ENCODE measurements at places on chromosomes 7 and 10.

- H3K27ac ChIP-seq = no peak overlapping the region
- H3K4me1 ChIP-seq = no peaks in the 10 kb centered on the region
- no peaks in the 10 kb centered on the region for H3K36me3 ChIP-seq
- DNase-seq = no peak
These were observed 63.0 kb downstream of the PAPSS2 start for GRCh38 chr10:87722716-87723115.

GRCh38 chr7:27839099-27839498, 99.1 kb downstream of the TAX1BP1 start:
- no peak overlapping the region for H3K27ac ChIP-seq
- H3K27me3 ChIP-seq = no peaks in the 10 kb centered on the region
- H3K36me3 ChIP-seq = peaks cover 13% of the 10 kb centered on the region
- DNase-seq = no peak
- H3K4me3 ChIP-seq = no peak overlapping the region

GRCh38 chr7:149828357-149829309, 9.5 kb upstream of the ZNF862 start:
- H3K4me1 ChIP-seq = no peaks in the 10 kb centered on the region
- no peak for DNase-seq
- no peak overlapping the region for H3K4me3 ChIP-seq
- H3K27me3 ChIP-seq = peaks cover 2% of the 10 kb centered on the region
- H3K36me3 ChIP-seq = no peaks in the 10 kb centered on the region

- no peak overlapping the region for H3K4me3 ChIP-seq
- no peak for DNase-seq
- peaks cover 12% of the 10 kb centered on the region for H3K27me3 ChIP-seq
- no peak overlapping the region for H3K27ac ChIP-seq
These were observed 666.7 kb downstream of the KCNMA1 start for GRCh38 chr10:76970711-76971519.

- no peaks in the 10 kb centered on the region for H3K36me3 ChIP-seq
- H3K27ac ChIP-seq = no peak overlapping the region
- no peaks in the 10 kb centered on the region for H3K4me1 ChIP-seq
- no peak overlapping the region for H3K4me3 ChIP-seq
These were observed 434.2 kb downstream of the PHTF2 start for GRCh38 chr7:78232806-78233205.

GRCh38 chr7:48041653-48041970, 6.3 kb downstream of the C7orf57 start:
- no peak for DNase-seq
- no peaks in the 10 kb centered on the region for H3K27me3 ChIP-seq
- H3K4me3 ChIP-seq = no peak overlapping the region
- no peaks in the 10 kb centered on the region for H3K36me3 ChIP-seq
- H3K4me1 ChIP-seq = no peaks in the 10 kb centered on the region
- H3K27ac ChIP-seq = no peak overlapping the region

DNA sequence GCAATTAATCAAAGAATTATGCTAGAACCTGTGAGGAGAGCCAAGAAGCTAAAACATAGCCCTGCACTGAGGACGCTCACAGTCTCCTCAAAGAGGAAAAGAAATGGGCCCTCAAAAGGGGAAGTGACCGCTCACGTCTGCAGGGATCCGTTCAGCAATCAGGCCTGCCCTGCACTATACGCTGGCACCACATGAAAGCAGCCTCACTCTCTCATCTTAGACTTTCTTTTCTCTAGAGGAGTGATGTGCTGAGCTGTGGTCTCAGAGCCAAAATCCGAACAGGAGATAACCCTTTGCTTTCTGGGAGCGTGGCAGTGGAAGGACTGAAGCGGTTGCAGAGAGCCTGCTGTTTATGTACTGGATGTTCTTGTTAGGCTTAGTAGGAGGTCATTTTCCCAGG, 6.3 kb upstream of the IL2RA start:
- no peaks in the 10 kb centered on the region for H3K27me3 ChIP-seq
- peak overlapping the region; percentile 64 for H3K27ac ChIP-seq
- no peaks in the 10 kb centered on the region for H3K36me3 ChIP-seq
- H3K4me3 ChIP-seq = peak overlapping the region; percentile 8
- peaks cover 63% of the 10 kb centered on the region for H3K4me1 ChIP-seq

GRCh38 chr7:116540743-116541142, 15.9 kb downstream of the CAV1 start:
- DNase-seq = no peak
- H3K4me3 ChIP-seq = no peak overlapping the region
- H3K36me3 ChIP-seq = no peaks in the 10 kb centered on the region
- no peak overlapping the region for H3K27ac ChIP-seq
- H3K27me3 ChIP-seq = peaks cover 12% of the 10 kb centered on the region
- H3K4me1 ChIP-seq = no peaks in the 10 kb centered on the region

DNA sequence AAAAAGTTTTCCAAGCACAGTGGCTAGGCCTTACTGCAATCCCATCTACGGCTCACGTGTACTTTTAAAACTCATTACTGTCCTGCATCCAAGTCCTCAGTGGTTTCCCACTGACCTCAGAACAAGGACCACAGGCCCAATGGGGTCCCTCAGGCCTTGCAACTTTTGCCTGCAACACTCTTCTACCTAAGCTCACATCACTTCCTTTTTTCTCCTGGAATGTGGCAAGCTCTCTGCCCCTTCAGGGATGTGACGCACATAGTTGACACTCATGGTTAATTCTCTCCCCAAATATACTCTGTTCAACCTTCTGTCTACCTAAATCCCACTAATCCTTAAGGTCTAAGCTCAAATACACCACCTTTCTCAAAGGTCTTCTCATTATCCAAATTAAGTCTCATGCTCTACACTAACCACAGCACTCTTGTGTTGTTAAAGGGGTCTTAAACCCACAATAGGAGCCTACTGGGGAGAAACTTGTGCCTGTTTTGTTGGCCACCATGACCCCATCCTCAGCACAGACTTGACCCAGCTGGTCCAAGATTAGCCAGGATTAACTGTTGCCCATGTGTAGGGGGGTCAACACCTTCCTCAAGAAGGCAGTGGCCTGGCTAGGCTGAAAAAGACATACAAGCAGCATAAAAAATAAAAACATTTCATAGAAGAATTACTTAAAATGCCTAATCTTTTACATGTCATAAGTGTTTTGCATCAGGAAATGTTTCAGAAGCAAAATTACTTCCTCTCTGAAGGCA, 15.2 kb downstream of the HNRNPF start:
- peak overlapping the region; percentile 91 for H3K27ac ChIP-seq

- no peaks in the 10 kb centered on the region for H3K4me1 ChIP-seq
- H3K27ac ChIP-seq = no peak overlapping the region
- DNase-seq = no peak
- no peaks in the 10 kb centered on the region for H3K36me3 ChIP-seq
- H3K27me3 ChIP-seq = peaks cover 6% of the 10 kb centered on the region
These were observed 25.9 kb downstream of the DGKI start for GRCh38 chr7:137820677-137821420.

GRCh38 chr10:3399756-3400155, 227.2 kb upstream of the PITRM1 start:
- H3K4me1 ChIP-seq = no peaks in the 10 kb centered on the region
- H3K27ac ChIP-seq = no peak overlapping the region
- no peaks in the 10 kb centered on the region for H3K27me3 ChIP-seq
- no peaks in the 10 kb centered on the region for H3K36me3 ChIP-seq
- no peak overlapping the region for H3K4me3 ChIP-seq

DNA sequence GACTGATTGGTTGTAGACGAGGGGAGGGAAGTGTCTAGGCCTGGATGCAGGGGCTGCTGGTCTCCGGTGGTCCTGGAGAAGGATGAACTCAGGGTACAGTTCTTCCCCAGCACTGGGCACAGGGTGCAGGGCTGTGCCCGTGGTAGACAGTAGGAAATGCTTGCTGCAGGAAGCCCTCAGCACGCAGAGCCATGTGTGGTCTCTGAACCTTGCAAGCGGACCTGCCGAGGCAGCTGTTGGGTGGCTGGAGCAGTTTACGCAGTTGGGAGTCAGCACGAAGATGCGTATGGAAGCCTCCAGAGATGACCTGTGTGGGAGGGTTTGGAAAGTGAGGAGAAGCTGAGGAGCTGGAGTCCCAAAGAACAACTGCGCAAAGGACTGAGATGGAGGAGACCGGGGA, 39.0 kb downstream of the DOCK1 start:
- no peak overlapping the region for H3K4me3 ChIP-seq
- no peaks in the 10 kb centered on the region for H3K4me1 ChIP-seq
- DNase-seq = no peak
- no peaks in the 10 kb centered on the region for H3K36me3 ChIP-seq
- no peak overlapping the region for H3K27ac ChIP-seq

DNA sequence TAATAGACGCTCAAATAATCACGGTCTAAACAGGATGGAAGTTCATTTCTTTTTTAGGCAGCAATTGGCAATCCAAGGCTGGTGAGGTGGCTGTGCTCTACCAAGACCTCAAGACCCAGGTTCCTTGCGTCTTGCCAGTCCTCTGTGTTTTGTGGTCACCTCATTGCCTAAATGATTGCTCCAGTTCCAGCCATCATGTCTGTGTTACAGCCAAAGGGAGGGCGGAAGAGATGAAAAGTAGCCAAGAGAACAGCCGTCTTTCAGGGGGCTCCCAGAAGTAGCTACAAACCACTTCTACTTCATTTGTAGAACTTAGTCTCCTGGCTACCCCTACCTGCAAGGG, 19.2 kb upstream of the C10orf67 start:
- H3K4me3 ChIP-seq = no peak overlapping the region
- no peaks in the 10 kb centered on the region for H3K36me3 ChIP-seq
- no peaks in the 10 kb centered on the region for H3K27me3 ChIP-seq
- H3K27ac ChIP-seq = no peak overlapping the region
- peaks cover 19% of the 10 kb centered on the region for H3K4me1 ChIP-seq
